ENCODE measurements at places on chromosomes 3 and 15. TPM values are rescaled to one million over a fixed set of nuclear protein-coding genes. Genes with fewer than 3 reads are reported as not detected.
A peak's percentile ranks its signal among the peaks of the same experiment; 100 is the strongest.

The CLSTN2 gene
- 1.5 TPM for total RNA-seq

The NPAP1 gene
- total RNA-seq, result not detected

- peak; percentile 73 for ATAC-seq
Observed at GRCh38 chr3:149507491-149508324, 33.2 kb downstream of the TM4SF4 start.

- no peak for ATAC-seq
Observed at GRCh38 chr15:40618906-40619305, 24.9 kb downstream of the KNL1 start.

- no peak for ATAC-seq
Observed at GRCh38 chr3:194194051-194194756, 58.3 kb downstream of the HES1 start.

DNA sequence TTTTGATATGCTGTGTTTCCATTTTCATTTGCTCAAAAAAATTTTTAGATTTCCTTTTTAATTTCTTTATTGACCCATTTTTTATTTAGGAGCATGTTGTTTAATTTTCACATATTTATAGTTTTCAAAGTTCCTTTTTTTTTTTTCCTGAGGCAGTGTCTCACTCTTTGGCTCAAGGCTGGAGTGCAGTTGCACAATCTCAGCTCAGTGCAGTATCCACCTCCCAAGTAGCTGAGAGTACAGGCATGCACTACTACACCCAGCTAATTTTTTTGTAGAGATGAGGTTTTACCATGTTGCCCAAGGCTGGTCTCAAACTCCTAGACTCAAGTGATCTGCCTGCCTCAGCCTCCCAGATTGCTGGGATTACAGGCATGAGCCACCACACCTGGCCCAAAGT, 36.2 kb downstream of the PFN2 start:
- no peak for ATAC-seq

- ATAC-seq, result no peak
Observed at GRCh38 chr15:76345583-76345879, 9.0 kb downstream of the ISL2 start.

DNA sequence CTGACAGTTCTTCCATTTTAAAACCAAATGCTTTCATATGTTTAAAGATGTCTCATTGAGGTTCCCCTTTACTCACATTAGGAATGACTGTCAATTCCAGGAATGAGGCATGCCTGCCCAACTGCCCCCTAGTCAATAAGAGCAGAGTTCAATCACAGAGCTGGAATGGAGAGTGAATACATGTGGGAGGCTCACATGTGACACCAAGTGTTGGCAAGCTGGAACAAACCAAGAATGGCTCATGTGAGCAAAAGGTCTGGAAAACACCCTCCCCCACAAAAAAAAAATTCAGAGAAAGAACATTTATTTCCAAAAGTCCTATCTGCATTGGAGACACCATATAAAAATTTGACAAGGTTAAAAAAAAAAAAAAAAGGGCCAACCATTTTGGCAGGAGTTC, 3.7 kb downstream of the PBRM1 start:
- ATAC-seq, result no peak

DNA sequence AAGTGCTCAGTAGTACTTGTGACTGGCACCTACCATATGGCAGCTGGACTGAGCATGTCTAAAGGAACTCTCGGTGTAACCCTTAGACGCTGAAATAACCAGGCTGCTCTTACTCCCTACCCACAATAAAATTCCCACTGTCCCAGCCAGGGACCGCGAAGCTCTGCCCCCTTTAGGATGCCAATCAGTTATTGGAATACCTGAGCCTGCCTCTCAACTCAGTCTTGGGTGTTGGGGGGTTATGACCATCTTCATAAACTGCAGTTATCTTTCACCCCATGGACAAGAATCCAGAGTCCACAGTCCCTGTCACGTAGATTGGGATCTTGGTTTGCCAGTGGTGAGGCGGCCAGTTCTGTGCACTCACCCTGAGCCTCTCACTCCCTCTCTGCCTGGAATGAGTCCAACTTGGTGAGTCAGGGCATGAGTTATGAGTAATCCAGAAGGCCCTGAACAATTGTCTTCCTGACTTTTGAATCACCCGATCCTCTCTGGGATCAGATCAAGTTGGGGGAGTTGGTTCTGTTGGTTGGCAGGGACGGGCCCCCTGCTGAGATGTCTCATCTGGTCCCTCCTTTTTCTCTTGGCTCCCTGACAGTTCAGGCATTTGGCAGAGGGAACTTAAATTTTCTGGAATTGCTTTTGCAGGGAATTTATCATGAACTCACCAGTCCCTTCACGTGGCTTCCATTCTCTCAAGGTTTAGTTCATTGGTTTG, 120.1 kb upstream of the UBE2E1 start:
- peak; percentile 98 for ATAC-seq

DNA sequence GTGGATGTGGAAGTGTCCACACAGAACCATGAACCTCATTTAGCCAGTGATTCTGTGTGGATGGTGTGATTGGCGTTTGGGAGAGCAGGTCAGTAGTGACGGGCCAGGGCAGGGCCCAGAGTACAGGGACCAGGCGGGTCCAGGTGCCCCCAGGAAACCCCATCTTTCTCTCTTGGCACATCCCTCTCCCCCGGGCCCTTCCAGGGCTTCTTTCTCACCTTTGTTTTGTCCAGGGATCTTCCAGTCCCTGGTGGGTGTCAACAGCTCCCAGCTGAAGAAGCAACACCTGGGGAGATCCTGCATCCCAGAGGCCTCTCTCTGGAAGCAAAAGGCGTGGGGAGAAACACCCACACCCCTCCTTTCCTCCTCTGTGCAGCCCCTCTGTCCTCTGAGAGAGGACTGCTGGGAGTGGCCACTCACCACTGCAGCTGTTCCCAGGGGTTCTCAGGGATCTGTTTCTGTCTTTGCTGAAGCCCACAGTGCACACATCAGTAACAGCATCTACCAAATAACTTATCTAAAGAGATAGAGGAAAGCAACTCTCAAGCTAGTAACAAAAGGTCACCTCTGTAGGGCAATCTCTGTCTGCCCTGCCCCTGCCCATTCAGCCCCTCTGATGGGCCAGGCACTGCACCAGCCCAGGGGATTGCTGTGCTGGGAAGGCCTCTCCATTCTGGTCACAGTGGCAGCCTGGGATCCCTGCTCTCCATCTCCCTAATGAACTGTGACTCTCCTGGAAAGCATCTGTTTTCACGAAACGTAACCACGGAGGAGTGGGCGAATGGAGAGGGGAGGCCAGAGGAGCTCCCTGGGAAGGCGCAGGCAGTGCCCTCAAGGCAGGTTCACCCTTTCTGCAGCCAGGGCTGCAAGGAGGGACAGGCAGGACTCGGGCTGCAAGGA, 98.3 kb upstream of the ALDH1A3 start:
- no peak for ATAC-seq

DNA sequence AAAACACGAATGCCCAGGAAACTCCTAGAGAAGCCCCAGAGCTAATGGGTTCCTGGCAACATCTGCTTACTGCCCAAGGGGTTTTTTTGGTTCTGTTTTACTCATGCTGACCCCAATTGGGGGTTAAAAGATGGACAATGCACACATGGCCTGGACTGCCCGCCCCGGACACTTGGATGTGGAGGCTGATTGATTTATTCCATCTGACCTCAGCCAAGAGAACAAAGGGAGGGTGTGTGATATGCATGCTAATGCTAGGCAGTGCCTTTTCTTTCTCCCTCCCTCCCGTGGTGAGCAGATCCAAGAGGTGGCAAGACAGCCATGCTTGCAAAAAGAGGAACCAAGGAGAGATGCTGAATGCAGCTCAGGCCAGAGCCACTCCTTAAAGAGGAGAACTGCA, 3.3 kb upstream of the LRTM1 start:
- no peak for ATAC-seq

- ATAC-seq, result no peak
Observed at GRCh38 chr15:98938105-98938417, 69.5 kb downstream of the PGPEP1L start.

GRCh38 chr15:49901321-49901720, 217.7 kb downstream of the ATP8B4 start:
- no peak for ATAC-seq

Measured in esophagus mucosa (tissue), 1 donor.